Uterus (tissue), 4 donors: ENCODE measurements at places on chromosomes 6 and 20. TPM values are rescaled to one million over a fixed set of nuclear protein-coding genes. Genes with fewer than 3 reads are reported as not detected.

DNA sequence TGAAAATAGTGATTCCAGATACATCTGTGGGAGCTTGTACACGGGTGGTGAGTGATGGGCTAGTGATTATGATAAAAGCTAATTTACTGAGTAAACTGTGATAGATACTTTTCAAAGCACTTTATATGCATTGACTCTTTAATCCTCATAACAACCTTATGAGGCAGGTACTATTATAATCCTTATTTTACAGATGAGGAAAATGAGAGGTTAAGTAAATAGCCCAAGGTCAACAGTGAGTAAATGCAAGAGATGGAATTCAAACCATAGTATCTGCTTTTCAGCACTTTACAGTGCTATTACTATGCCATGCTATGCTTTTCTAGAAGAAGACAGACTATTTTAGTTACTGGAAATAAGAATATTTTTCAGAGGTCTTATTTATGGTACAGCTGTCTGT, 320.9 kb upstream of the CITED2 start:
- DNase-seq = no peak

- DNase-seq = no peak
These were observed 17.5 kb downstream of the VAPB start for GRCh38 chr20:58406422-58407001.

GRCh38 chr6:136169394-136170148, 80.5 kb downstream of the MTFR2 start:
- no peak for DNase-seq

DNA sequence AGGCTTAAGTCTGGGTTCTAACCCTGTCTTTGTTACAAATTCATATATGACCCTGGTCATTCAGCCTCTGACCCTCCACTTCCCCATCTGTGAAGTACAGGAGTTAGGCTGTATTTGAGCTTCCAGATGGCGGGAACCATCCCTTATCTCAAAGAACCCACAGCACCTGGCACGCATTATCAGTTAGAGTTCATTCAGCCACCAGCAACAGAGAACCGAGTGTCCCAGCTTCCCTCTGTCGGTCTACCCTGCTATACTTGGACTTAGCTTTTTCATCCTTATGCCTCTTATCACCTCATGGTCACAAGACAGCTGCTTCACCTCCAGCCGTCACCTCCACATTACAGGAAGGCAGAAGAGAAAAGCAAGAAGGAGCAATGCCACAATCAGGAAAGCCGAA, 147.8 kb downstream of the EYA2 start:
- no peak for DNase-seq

GRCh38 chr6:151387175-151387970, 4.0 kb downstream of the ZBTB2 start:
- DNase-seq = no peak

DNA sequence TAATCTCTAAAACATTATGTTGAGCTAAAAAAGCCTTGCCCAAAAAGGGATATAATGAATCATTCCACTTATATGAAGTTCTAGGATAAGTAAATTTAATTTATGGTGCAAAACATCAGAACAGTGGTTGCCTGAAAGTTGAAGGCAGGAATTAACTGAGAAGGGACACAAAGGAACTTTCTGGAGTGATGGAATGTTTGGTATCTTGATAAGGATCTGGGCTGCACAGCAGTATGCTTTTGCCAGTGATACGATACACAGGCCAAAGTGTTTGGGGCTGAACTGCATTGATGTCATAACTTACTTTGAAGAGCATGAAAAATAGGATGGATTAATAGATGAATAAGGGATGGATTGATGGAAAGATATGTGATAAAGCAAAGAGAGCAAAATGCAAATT, 146.1 kb upstream of the LRFN2 start:
- DNase-seq = no peak

DNA sequence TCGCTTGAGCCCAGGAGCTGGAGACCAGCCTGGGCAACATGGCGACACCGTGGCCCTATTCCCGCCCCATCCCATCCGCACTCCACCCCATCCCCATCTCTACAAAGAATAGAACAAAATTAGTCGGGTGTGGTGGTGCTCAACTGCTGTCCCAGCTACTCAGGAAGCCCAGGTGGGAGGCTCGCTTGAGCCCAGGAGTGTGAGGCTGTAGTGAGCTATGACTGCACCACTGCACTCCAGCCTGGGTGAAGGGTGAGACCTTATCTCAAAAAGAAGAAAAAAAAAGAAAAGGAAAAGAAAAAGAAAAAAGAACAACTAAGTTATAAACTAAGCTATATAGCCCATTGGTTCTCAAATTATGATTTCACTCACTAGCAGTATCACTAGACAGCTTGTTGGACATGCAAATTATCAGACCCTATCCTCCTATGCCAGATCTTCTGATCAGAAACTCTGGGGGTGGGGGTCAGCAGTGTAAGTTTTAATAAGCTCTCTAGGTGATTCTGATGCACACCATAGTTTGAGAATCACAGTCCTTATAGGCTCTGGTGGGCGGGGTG, 491 bp upstream of the ITCH start:
- DNase-seq = no peak

DNA sequence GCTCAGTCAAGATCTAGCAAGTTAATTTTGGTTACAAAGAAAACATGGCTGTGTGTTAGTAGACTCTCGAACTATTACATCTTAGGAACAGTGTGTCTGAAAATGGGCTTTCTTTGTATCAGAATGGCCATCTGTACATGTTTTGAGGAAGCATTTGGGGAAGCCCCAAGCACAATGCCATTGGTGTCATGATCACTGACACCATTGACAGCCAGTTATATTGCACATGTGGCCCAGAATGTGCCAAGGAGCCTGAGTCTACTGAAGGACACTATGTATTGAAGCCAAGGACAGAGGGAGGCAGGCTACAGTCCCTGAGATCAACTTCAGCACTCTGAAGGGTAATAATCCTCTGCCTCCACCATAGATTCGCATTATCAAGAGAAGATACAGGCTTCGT, 12.6 kb upstream of the FAM50B start:
- no peak for DNase-seq

DNA sequence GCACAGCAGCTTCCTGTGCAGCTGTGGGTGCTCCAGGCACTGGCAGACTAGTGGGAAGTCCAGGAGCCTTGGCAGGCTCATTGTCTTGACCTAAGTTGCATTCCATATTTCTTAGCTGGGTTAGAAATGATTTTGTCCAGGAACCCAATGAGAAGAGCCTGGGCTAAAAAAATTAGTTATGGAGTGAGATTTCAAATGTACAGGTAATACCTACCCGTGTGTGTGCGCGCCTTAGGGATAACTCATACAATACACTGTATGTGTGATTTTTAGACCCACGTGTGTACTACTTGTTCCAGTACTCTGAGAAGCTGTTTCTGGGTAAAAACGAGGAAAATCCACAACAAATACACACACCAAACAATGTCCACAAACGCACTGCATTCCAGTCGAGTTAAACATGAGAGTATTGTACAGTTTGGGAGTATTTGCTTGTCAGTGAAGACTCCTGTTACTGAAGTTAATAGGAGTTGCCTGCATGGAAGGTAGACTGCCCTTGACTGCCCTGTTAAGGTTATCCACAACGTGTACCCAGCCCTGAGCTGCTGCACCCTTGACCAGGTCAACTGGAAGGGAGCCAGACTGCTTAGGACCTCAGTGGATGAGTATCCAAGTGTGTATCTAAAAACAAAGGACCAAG, 1.4 kb downstream of the PAQR8 start:
- DNase-seq = no peak

DNA sequence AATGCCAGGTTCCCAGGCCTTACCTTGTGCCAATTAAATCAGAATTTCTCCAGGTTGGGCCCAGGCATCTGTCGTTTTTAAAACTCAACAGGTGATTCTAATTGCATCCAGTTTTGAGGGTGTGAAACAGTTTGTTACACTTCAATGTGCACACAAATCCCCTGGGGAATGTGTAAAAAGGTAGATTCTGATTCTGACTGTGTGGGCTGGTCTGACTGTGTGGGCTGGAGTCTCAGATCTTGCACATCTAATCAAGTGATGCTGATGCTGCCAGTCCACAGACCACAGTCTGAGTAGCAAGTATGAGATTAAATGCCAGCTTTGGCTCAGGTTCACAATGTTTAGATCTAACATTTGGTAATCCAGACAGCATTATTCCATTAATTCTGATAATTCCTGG, 12.5 kb upstream of the ETV7 start:
- no peak for DNase-seq

DNA sequence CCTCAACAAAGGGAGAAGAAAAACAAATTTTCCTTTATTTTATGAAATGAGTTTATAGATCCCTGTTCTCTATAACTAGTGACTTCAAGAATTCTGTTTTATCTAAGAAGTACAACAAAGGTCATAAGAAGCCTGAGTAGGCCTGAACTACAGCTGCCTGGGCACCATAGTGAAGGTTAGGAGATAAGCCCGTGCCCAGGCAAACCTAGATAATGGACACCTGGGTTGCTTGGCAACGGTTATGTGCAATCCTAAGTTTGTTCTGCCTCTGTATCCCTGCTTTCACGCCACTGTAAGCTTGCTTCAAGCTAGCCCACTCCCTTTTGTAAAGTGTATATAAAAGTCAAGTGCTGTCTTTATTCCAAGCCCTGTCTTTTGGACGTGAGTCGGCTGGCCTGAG, 23.2 kb downstream of the SCGN start:
- DNase-seq = no peak

The ZBTB46 gene
- 32.0 TPM for total RNA-seq

The PDYN gene
- total RNA-seq = not detected

The CYP39A1 gene
- total RNA-seq = 3.9 TPM

The CYP24A1 gene
- total RNA-seq = not detected
